ENCODE measurements at places on chromosomes 11 and 22.

GRCh38 chr22:24117942-24118341, 63.3 kb upstream of the SUSD2 start:
- DNase-seq = no peak

DNA sequence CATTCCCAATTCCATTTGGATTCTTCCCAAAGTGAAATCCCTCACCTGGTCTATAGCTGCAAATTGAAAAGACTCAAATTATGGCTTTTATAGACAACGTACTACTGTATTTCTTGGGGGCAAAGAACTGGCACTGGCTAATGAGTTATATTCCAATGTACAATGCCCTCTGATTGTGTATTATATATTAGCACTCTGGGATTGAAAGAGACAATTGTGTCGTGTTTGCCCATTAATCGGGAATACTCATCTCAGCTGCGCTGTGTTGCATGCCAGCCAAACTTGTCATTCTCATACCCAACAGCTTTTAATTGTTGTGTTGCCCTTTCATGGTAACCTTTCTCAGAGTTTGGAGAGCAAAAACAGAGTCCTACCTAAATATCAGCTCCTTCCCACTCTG, 55.0 kb upstream of the ZBTB44 start:
- DNase-seq = no peak

DNA sequence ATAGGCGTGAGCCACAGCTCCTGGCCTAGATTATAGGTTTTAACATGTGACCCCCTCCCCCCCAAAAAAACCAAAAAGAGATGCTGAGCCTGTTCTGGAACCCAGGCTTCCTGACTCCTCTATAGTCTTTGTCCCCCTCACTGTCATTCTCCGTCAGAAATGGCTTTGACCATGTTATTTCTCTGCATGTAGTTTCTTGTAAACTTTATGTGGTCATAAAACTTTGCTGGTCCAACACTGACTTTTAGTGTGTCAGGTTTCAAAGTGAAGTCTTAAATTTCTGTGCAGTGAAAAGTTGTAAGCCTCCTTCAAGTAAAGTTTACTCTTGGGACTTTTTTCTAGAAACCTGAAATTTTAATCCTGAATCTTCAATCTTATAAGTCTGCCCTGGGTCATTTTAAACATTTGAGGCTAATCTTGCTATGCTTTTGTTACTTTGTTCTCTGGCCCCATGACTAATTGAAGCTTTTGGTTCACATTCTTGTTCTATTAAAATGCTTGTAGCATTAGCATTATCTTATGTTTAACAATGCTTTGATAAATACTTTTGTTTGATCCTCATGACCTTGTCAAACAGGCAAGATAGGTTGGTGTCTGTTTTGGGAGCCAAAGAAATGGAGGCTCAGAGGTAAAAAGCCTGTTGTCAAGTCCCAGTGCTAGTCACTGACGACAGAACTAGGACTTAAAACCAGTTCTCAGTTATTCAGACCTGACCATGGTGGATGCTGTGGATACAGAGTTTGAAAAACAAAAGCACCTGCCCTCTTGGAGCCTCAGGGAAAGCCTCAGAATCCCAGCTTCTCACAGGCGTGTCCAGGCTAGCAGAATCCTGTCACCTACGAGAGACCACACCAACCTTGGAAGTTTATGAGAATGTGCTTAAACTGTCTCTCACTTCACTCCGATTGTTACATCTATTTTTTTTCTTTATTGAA, 87.7 kb upstream of the HORMAD2 start:
- no peak for DNase-seq

GRCh38 chr11:17506942-17507341, 30.3 kb upstream of the ABCC8 start:
- DNase-seq = no peak

DNA sequence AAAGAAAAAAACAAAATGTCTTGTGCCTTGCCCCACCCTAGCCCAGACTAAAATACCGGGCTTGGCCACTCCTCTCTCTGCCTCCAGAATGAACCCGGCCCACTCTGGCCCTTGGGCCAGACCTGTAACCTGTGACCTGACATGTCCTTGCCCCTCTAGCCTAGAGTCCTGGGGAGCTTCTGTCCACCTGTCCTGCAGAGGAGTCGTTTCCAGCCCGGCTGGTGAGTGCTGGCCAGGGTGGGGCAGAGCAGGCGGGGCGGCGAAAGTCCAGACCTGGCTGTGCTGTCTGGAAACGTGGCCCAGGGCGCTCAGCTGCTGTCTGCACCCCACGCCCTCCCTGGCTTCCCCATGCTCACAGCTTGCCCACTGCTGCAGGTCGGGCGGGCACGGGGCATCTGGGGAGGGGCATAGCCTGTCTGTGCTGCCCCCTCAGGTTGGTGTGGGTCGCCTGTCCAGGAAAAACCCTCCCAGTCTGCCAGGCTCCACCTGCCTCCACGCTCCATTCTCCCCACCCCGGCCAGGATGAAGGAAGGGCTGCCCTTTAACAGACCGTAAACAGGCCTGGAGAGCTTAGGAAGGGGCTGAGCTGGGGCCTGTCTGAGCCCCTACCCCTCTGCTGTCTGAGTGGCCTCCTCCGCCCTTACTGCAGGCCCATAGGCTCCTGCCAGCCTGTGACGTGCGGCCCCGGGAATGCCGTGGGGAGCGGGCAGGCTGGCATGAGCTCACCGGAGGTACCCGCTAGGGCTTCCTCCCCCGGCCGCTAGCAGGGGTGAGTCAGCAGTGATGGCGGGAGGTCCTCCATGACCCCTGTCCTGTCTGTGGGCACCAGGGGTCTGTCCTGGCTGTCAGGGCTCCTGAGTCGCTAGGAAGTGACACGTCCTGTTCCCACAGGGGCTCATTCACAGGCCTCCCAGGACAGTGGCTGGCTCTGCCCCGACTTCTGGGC, 1.9 kb downstream of the CD151 start:
- DNase-seq = peak; percentile 87

DNA sequence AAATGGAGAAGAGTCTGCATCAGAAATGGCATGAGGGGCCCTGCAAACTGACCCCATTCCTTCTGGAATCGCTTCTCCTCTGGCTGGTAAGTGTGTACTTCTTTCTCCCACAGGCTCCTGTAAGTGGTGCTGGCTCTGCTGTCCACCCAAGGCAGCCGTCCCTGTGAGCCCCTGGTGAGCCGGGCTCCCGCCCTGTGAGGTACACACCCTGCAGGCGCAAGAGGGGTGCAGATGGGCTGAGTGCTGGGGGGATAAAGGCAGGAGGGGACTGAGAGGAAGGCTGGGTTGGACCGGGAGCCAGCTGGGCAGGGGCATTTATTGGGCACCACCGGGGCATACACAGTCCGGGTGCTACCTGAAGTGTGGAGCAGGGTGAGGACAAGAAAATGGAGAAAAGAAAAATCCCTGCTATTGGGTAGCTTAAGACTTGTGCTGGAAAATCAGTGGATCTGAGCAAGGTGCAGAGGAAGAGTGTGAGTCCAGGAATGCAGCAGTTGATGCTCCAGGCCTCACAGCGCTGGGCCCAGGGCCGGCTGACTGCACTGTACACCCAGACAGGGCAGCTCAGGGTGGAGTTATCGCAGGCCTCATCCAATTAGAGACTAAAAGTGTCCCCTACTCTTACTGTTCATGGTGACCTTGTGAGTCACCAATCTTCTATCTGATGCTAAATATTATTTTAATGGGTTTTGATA, 455.1 kb upstream of the B3GAT1 start:
- no peak for DNase-seq

DNA sequence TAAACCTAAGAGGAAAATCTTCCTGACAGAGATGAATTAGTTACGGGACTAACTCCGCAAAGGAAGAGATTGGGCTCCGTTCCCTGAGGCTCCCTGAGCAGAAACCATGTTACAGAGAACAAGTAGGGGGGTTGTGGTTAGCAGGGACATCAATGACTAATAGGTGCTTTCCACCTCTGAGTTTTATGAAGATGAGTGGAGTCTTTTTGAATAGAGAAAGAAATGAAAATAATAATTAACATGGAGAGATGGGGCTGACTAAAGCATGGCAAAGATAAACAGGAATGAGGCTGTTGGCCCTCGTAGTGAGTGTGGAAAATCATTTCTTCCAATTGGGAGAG, 47.5 kb upstream of the PICALM start:
- no peak for DNase-seq

DNA sequence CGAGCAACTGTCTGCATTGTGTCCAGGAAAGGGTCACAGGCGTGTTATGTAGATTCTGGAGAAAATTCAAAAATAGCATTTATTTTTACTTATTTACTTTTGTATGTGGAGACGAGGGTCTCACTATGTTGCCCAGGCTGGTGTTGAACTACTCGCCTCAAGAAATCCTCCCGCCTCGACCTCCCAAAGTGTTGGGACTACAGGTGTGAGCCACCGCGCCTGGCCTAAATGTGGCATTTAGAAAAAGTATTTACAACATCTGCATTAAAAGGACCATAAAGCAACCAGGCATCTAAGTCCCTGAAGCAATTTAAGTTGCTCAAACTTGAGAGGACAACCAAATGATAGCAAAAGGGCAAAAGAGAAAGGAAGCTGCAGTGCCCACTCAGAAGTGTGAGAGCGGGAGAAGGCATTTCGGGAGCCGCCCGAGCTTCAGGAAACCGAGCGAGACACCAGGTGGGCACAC, 595 bp downstream of the TRIM66 start:
- DNase-seq = no peak

DNA sequence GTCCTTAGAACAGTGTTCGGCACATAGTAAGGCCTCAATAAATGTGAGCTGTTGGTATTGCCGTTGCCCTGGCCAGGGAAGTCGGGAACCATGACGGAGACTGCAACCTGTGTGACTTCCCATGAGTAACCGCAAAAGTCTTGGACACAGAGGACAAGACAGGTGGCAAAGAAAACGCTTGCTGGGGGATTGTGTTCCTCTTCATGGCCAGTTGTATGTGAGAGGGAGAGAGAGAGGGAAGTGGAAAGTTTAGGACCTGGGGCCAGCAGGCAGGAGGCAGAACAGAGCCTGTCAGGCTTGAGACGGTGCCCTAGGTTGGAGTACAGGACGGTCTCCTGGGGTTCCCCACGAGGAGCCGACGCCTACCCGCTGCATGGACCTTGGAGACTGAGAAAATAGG, 90.2 kb downstream of the CEP164 start:
- no peak for DNase-seq

DNA sequence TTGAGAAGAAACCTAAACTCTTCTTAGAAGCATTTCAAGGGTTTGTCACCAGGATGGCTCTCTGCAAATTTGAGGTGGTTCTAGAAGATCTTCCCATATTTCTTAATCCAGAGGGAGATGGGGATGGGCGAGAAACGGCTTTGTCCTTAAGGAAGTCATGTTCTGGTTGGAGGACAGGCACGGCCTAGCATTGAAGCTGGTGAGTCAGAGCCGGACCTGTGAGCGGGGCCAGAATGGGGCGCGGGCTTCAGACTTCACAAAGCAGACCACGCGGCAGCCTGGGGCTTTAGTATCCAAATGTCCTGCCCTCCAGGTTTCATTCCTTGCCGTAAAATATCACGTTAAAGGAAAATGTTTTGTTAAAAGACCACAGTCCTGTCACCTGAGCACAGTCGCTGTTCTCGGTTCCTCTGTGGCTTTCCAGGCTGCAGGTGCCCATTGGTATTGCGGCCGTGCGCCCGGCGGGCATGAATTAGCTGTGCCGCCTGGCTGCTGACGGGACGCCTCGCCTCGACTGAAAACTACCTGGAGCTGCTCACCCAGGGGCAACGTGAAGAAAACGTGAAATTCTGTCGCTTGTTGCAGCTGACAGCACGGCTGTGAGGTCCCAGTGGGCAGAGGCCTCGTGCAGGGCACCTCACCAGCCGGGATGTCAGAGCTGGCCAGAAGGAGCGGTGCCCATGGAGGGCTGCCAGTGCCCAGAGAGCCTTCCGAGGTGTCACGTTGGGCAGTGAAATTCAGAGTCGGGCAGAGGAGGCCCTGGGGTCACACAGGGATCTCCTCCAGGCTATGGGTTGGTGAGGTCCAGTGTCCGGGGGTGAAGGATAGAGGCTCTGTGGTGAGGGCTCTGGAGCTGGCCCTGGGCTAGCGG, 59.0 kb downstream of the LRP5 start:
- DNase-seq = peak; percentile 74

GRCh38 chr11:86676010-86676409, 3.6 kb upstream of the ME3 start:
- DNase-seq = no peak

GRCh38 chr11:33928564-33928963, 36.7 kb upstream of the LMO2 start:
- no peak for DNase-seq

- no peak for DNase-seq
These were observed 14.6 kb downstream of the DKK3 start for GRCh38 chr11:11993839-11994238.

GRCh38 chr11:66418986-66419308, 1.9 kb upstream of the NPAS4 start:
- DNase-seq = no peak

DNA sequence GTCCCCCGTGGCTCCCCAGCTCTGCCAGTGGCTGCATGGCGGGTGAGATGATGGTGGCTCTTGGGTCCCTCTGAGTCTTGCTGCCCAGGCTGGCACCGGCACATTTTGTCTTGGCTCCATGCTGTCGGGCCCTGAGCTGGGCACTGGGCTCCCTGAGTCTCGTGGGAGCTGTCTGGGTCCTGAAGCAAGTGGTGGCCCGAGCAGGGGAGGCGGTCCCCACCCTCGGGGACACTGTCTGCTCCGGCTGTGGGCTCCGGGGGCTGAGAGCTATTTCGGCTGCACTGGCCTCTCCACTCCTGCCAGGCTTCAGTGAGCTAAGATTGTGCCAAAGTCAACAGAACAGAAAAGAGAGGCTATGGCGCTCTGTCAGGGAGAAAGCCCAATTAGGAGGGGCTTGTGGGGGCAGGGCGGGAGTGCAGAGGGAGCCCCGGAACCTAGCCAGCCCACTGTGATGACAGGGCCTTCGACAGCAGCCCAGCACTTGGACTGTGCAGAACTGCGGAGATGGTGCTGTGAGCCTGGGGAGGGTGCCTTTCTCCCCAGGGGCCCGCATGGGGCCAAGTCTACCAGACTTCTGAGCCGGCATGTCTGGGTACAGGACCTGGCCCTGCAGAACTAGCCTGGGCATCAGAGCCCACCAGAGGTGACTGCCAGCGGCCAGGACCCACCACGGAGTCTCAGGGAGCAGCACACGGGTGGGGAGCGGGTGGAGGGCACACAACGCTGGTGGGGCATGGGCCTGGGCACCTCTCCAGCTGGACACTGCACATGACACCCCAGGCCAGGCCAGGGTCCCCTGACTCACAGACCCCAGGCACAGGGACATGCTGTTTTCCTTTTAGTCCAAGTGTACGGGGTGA, 38.0 kb downstream of the RTN4R start:
- DNase-seq = no peak

- no peak for DNase-seq
These were observed 24.2 kb upstream of the YPEL1 start for GRCh38 chr22:21759646-21760376.

GRCh38 chr22:45777852-45778375, 106.3 kb downstream of the ATXN10 start:
- DNase-seq = no peak

Measured in Peyer's patch (tissue), 4 donors.